NB4 (cell line): ENCODE measurements at places on chromosomes 1 and 21.

DNA sequence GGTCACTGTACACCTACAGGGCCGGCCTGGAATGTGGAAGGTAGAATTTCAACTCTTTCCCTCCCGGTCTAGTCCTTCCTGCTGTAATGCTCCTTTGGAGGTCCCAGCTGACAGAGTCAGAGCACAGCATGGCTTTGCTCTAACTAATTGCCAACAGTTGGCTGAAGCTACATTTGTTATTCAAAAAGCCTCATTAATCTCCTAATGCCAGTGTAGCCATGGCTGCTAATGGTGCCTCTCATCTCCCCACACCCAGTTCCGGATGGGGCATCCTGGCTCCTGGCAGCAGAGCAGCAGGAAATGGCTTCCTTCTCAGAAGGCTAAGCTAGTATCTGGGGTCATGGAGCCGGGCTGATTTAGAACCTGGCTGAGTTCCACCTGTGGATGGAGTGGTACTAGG, 18.7 kb upstream of the CAMK1G start:
- DNase-seq: no peak

- DNase-seq: no peak
Observed at GRCh38 chr1:171849245-171849898, 8.1 kb downstream of the DNM3 start.

DNA sequence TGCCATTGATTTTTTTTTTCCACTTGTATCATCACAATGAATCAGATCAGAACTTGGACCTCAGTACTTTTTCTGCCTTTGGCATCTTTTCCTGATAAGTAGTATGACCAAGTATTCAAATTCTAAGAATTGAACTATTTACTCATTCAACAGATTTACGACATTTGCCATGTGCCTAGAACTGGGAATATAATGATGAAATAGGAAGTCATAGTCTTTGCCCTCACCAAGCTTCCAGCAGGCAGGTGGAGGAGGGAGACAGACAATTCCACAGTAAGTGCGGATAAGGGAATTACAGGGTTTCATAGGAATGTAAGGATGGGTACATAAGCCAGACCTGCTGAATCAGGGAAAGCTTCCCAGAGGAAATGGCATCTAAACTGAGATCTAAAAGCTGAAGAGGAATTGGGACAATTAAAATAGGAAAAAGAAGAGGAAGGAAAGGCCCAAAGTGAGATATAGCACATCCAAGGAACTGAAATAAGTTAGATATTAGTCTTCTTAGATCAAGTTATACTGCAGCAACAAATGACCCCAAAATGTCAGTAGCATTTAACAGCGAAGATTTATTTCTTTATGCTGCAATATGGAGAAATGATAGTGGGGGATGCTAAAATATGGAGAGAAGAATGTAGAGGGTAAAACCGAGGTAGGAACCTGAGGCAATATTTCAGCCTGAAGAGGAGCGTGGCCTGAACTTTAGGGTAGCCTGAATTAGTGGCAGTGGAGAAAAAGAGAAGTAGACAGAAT, 5.3 kb upstream of the DDX59 start:
- DNase-seq: no peak

GRCh38 chr21:41927727-41928409, 25.9 kb downstream of the C2CD2 start:
- DNase-seq: peak; percentile 76

GRCh38 chr21:44263221-44263760, 1.6 kb upstream of the DNMT3L start:
- DNase-seq: no peak

- no peak for DNase-seq
Observed at GRCh38 chr1:217540321-217540720, 90.6 kb downstream of the GPATCH2 start.

DNA sequence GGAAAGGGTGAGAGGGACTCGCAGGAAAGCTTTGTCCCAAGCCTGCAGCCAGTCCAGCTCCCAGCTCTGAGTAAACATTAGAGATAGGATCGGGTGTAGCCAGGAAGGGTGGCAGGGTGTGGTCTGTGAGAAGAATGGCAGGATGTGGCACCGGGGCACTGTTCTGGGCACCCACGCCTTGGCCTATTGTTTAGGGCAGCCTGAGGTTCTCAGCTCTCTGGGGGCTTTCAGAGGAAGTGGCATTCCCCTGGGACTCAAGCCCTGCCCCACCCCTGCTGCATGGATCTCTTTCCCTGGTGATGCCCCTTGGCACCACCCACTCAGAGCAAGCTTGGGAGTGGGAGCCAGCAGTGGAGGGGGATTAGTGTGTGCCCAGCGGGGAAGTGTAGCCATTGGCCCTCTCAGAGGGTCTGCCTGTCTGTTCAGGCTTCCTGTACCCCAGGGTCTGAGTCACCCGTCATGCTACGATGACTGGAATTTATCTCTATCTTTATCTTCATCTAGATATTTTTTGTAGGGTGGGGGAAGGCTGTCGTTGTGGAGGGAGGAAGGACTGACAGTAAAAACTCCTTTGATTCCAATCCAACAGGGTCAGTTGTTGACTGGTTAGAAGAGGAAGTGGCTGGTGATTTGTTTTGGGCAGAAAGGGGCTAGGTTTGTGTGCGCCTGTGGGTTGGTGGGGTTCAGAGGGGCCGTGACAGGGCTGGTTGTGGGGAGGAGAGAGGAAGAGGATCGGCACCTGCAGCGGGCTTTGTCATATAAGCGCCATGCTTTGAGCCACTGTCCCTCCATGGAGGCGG, 31.6 kb downstream of the SOX13 start:
- DNase-seq: peak; percentile 60

DNA sequence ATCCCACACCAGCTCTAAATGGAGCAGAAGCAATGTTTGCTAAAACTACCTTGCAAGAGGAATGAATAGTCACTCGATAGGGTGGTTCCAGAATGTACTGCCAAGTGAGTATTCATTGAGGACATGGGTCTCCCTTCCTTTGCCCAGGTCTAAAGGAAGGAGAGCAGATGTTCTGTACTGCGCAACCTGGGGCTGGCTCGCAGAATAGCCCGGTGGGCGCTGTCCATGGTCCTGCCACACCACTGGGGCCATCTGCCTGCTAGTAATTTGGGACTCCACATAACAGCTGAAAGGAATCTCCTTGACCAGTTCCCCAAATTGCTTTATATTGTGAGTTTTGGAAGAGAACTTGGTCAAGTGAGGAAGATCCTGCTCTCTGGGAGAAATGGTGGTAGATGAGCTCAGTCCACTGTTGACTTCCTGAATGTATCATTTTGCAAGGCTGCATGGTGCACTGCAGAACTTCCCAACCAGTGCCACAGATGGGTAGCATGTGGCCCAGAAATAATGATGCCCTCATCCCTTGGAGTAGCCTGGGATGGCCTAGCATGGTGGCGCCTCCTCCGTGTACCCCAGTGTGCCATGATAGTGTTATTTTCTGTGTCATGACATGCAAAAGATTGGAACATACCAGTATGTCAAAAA, 5.7 kb downstream of the SLC6A17 start:
- DNase-seq: peak; percentile 65

GRCh38 chr21:38925923-38926322, 120.2 kb downstream of the ETS2 start:
- DNase-seq: no peak

- no peak for DNase-seq
Observed at GRCh38 chr1:59279645-59280044, 17.2 kb upstream of the FGGY start.

- DNase-seq: no peak
Observed at GRCh38 chr1:48181669-48182367, 40.7 kb upstream of the SLC5A9 start.

DNA sequence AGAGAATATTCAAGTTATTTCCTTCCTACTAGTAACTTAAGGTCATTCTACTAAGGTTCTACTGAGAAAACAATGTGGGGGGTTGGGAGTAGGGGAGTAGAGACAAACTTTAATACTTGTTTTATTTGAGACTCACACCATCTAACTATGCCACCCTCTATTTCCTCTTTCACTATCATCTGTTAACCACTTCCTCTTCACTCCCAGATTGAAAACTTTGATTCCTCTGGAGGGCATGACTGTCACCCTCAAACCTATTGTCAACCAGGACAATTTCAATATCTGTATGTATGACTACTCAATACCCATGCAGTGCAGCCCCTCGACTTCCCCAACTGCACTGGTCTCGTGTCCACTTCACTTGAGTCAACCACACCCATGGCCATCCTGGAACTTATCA, 165.6 kb upstream of the POGK start:
- peak; percentile 5 for DNase-seq

- no peak for DNase-seq
Observed at GRCh38 chr1:113616156-113616555, 143.1 kb downstream of the PHTF1 start.

DNA sequence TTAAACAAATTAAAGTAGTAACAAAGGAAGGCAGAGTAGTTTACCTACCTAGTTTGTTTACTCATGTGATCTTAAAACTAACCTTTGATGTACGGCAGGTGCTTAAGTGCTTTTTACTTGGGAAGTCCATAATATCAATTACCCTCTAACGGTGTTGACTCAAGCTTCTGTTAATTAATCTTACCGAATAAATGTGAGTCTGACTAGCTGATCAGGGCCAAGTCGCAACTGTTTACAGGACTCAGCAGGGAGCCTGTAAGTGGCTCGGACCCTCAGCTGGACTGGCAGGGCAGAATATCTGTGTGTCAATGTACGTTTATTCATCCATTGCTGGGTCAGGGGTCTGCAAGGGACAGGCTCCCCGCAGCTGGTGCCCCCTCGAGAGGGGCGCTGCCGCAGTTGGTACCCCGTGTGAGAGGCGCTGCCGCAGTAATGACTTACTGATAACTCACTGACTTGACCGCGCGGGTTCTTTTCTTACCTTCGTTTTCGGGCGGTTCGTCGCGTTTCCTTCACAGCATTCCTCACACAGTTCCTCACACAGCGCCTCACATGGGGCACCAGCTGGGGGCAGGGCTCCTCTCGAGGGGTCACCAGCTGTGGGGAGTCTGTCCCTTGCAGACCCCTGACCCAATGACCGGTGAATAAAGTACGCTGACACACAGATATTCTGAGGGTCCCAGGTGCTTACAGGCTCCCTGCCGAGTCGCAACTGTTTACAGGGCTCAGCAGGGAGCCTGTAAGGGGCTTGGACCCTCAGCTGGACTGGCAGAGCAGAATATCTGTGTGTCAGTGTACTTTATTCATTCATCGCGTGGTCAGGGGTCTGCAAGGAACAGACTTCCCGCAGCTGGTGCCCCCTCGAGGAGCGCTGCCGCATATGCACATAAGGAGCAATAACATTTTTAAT, 3.0 kb downstream of the FMO1 start:
- DNase-seq: peak; percentile 50

DNA sequence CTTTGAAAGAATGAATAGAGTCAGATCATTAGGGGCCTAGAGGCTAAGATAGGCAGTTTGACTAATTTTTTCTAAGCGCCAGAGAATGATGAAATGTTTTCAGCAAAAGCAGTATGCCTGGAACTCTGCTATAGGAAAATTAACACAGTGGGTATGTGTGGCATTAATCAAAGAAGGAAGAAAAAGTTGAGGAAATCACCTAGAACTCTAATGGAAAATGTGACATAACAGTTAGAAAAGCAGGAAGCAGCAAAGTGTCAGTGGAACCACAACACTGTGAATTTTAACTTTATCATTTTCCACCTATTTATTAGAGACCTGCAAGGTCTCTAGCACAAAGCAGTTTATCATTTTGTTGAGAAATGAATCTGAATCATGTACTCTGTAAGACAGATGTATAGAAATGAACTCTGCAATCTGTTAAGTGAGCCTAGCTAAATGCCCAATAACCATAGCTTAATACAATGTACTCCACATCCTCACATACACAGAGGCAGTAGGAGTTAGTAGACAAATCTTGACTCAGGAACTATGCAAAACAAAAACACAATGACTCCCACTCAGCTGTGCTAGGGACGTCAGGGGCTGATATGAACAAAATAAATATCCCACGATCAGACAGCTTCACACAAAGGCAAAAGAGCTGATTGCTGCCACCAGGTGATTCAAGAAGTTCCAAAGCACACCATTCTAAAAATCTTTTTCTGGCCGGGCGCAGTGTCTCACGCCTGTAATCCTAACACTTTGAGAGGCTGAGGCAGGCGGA, 500.7 kb upstream of the NFIA start:
- DNase-seq: no peak

GRCh38 chr1:166695115-166695514, 144.2 kb upstream of the POGK start:
- no peak for DNase-seq

DNA sequence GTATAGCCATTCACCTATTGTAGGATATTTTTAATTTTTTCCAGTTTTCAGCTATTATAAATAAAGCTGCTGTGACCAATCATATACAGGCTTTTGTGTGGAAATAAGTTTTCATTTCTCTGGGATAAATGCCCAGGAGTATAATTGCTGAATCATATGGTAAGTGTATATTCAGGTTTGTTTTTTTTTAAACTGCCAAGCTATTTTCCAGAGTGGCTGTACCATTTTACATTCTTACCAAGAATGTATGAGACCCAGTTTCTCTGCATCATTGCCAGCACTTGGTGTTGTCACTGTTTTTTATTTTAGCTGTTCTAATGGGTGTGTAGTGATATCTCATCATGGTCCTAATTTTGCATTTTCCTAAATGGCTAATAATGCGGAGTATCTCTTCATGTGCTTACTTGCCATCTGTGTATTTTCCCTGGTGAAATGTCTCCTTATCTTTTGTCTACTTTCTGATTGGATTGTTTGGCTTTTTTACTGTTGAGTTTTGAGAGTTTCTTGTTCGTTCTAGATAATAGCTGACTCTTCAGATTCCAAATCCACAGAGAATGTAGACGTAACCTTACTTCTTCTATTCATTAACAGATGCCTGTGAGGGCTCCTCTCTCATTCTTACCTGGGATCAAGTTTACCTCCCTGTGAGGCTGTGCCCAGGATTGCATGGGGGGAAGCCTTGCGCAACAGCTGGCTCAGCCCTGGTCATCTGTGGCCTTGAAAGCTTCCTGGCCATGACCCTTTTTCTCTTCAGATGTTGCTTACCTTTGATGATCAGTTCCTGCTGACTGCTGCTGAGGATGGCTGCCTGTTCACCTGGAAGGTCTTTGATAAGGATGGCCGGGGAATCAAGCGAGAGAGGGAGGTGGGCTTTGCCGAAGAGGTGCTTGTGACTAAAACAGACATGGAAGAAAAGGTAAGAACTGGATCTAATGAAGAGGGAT, 42.6 kb downstream of the CFAP57 start:
- no peak for DNase-seq

DNA sequence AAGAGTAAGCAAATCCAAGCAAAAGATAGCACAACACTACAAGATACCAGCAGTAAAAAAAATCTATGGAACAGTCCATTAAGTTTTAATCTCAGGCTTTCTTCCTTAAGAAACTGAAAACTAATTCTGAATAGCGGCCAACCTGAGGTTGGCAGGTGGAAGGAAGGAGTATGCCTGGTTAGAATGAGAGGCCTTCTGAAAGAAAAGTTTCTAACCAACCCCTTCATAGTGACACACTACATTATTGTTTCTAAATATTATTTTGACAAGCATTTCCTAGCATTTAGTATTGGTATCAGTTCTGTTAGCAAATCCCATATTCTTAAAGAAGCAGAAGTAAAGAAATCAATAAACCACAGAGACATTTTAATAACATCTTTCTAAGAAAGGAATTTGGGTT, 205.7 kb upstream of the PTBP2 start:
- DNase-seq: no peak

- no peak for DNase-seq
Observed at GRCh38 chr1:194570476-194570875, 1384.1 kb upstream of the B3GALT2 start.
